ENCODE measurements at places on chromosomes 11 and 22.

DNA sequence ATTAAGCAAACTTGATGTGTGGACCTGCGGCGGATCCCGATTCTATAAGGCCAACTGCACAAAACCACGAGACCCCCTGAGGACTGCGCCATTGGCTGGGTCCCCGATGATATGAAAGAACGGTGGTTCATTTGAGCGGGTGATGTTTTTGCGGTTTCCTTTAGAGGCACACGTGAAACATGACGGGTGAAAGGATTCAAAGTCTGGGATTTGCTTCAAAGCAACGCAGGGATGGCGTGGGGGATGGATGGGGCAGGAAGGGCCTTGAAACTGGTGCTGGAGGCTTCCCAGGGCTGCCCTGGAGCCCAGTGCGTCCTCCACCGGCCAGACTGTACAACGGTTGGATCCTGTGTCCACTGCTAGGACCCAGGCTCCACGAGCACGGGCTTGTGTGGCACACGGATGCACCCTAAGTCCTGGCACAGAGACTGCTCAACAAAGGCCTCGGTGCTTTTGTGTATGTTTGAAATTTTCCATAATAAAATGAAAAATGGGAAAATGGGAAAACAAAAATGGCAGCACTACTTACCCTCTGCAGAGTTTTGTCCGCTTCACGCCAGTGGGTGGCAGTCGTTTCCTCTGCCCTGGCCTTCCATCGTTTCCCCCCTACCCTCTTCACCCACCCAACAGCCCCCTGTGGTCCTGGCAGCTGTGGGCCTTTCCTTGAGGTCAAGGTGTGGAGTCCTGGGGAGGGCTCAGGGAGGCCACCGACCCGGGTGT, 3.6 kb downstream of the ASCL2 start:
- DNase-seq, result no peak

DNA sequence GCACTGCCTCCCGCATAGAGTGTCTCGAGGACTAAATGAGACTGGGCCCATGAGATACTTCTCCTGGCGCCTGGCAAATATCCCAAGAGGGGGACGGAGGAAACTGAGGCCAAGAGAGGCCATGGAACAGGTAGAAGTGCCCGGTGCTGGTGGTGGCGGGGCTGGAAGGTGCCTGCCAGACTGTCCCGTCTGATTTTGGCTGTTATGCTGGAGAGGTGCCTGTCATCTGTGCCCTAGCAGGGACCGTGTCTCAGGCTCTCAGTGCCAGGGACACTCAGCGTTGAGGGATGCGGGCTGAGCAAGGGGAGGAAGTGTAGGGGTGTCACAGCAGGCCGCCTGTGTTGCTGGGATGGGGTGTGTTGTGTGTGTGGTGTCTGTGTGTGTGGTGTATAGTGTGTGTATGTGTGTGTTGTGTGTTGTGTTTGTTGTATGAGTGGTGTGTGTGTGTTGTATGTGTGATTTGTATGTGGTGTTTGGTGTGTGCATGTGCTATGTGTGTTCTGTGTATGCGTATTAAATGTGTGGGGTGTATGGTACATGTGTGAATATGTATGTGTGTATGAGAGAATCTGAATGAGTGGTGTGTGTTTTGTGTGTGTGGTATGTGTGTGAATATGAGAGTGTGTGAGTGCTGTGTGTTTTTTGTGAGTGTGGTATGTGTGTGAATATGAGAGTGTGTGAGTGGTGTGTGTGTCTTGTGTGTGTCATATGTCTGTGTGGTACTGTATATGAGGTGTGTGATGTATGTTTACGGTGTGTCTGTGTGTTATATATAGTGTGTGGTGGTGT, 21.3 kb upstream of the SHISAL1 start:
- no peak for DNase-seq

- no peak for DNase-seq
These were observed 70.8 kb downstream of the WNT11 start for GRCh38 chr11:76135491-76135890.

- DNase-seq, result no peak
These were observed 269.2 kb upstream of the SORL1-AS1 start for GRCh38 chr11:121721961-121722360.

GRCh38 chr11:35584321-35584720, 33.9 kb upstream of the FJX1 start:
- no peak for DNase-seq

GRCh38 chr11:126072801-126073594, 10.3 kb upstream of the CDON start:
- no peak for DNase-seq

- no peak for DNase-seq
These were observed 195.9 kb downstream of the SWAP70 start for GRCh38 chr11:9859554-9860305.

DNA sequence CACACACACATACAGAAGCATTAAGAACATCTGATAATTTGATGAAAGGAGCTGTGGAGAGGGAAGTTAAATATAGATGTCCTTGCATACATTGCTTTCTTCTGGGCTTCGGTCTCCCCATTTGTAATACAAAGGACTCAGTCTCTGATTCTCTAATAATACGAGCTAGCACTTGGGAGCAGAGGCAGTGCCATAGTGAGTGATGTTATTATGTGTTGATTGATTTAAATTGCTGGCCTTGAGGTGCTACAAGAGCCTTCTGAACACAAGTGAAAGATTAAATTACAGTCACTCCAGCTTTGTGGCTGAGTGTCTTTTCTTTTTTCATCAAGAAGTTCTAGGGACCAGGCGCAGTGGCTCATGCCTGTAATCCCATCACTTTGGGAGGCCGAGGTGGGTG, 61.5 kb upstream of the HMGXB4 start:
- DNase-seq, result no peak

DNA sequence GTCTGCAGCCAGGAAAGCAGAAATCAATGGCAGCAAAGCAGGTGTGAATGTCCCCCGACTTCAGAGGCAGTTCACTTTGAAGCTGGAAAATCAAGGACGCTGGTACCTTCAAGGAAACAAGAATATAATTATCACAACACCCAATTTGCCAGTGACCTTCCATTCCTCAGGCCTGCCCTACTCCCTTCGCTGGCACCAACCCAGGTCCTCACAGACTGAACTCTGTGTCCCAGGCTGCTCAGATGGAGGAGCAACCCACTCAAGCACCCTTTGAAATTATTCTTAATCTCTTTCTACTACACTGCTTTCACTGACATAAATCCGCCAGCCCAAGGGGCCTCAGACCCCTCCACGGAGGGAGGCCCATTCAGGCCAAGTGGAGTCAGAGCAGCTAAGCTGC, 64.7 kb upstream of the WT1 start:
- DNase-seq, result no peak

DNA sequence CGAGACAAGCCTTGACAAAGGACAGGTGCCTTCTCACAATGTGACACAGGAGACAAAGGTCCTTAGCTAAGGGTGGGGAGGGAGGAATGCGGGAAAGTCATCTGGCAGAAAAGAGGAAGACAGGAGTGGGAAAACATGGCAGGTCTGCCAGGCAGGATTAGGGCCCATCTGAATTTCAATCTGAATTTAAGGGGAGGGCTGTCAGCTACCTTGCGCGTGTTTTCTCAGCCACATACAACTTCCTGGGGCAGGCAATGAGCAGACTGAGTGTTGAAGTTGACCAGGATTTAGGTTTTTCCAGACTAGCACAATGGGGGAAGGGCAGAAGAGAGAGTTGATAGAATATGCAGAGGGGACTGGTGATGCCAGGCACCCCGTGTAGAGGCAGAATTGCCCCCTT, 66.7 kb upstream of the LARGE1 start:
- DNase-seq, result no peak

- DNase-seq, result no peak
These were observed 8.4 kb downstream of the CWC15 start for GRCh38 chr11:94964934-94965333.

- DNase-seq, result no peak
These were observed 31.9 kb downstream of the MAML2 start for GRCh38 chr11:96311120-96311568.

- no peak for DNase-seq
These were observed 802.5 kb downstream of the DLG2 start for GRCh38 chr11:84824624-84825023.

GRCh38 chr11:17013548-17014320, 480 bp downstream of the PLEKHA7 start:
- no peak for DNase-seq

- no peak for DNase-seq
These were observed 30.7 kb upstream of the CPT1A start for GRCh38 chr11:68872216-68873003.

DNA sequence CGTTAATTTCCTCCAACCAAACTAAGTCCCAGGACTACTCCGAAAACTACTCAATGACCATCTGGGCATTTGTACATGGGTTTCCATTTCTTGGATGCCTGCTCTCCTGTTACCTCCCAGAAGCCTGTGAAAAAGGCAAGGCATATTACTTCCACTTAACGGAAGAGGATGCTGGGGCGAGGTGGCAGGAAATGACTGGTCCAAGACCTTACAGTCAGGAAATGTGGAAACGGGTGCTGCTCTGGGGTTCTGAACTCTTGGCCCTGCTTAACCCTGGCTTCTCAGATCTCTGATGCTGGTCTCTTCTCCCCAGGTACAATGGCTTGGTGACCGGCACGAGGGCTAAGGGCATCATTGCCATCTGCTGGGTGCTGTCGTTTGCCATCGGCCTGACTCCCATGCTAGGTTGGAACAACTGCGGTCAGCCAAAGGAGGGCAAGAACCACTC, 12.9 kb downstream of the ADORA2A start:
- no peak for DNase-seq

DNA sequence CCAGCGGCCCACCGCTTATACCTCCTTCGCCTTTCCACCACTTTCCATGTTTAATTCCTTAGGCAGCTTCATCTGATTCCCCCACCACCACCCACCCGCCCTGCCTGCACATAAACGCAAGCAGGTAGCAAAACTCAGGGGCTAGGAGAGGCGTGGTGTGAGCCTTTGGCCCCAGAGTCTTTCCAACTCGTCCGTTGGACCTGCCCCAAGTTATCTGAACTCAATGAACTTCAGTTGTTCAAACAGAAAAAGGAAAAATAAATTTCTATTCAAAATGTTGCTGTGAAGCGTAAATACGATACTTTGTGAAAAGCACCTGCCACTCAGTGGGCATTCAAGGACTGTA, 814 bp upstream of the CDON start:
- DNase-seq, result no peak

- DNase-seq, result no peak
These were observed 770.6 kb downstream of the FAM181B start for GRCh38 chr11:81963018-81963417.

DNA sequence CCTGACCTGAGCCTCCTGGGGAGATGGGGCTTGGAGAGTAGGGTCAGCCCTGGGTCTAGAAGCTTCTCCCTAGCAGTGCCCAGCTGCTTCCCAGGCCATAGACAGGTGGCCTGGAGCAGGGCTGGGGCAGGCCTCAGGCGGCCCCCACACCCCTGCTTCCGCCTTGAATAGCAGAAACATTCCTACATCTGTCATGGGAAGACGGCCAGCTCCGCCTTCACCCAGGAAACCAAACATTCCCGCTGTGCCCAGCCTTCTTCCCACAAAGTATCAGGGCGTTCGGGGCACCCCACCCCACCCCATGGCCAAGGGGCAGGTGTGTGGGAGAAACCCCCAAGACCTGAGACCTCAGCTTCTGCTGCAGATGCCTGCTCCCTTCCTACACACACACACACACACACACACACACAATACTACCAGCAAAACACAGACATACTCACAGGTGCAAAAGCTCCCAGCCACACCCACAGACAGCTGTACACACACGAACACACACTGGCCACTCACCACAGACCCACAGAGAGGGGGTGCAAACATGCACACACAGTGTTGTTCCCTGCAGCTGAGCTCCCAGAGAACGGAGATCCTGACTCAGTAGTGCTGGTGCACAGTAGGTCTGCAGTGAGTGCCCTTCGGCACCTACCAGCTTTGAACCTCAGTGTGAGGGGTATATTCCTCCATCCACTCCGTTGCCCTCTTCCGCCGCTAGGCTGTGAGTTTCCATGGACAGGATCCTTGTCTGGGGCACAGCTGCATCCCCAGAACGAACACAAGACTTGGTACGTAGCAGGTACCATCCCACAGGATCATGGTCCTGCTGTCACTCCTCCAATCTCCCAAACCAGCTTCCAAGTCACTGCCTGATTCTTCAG, 37.4 kb downstream of the PDGFB start:
- DNase-seq, result no peak

- DNase-seq, result no peak
These were observed 54.8 kb downstream of the CLPB start for GRCh38 chr11:72379384-72380131.

GRCh38 chr11:65132238-65132987, 1.9 kb downstream of the SYVN1 start:
- no peak for DNase-seq

DNA sequence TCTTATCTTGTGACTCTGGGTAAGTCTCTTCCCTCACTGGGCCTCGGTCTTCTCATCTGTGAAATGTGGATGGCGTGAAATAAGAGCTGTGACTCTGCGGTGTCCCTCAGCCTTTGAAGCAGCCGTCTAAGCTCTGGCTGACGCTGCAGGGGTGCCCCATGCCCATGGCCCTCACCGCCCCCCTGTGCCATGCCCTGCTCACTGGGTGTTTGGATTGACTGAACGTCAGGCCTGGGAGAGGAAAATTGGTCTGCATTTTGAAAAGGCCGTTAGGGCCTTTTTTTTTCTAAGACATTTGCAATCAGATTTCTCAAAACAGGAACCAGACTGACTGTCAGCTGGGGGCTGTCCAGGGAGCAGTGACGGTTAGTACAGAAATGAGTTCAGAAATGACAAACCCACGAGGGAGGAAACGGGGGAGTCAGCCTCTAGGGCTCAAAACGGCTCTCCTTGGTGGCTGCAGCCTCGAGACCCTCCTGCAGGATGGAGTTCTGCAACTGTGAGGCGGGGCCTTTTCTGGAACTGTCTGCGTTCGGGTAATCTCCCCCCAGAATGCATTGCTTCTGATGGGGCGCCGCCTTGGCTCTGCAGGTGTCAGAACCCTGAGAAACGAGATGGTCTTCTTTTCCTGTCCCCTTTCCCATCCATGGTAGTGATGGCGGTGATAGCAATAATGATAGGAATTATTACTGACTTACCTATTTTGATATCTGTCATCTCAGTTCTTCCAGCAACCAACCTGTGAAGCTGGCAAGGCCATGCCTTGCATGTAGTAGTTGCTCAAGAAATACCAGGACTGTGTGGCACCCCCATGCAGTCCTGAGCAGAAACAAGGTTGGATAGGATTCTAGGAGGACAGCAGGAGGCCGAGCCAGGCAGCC, 2.0 kb downstream of the GRK2 start:
- no peak for DNase-seq

DNA sequence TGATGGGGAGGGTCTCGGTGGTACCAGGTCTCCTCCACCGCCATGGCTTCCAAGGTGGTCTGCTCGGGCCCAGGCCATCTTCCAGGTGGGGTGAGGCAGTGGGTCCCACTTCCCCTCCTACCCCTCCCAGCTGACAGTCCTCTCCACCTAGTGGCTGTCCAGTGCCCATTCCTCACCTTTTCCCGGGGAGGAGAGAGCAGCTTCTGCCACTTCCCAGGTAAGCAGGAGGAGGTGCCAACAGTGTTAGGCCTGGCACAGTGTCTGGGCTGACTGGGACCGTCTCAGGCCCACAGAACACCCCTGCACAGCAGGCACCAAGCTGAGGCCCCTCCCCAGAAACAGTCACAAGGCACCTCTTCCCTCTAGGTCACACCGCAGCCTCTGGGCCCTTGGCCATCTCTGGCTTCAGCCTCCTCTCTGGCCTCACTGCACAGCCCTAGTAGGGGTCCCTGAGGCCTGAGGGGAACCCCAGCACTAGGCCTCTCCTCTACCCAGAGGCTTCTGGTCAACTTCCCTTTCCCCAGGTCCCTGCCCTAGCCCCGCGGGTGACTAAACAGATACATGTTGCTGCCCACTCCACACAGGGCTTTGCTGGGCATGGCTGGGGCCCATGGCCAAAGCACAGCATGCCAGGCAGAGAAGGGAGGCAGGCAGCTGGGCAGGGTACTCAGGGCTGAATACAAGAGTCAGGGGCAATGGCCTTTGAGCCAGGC, 2.3 kb upstream of the ANKRD13D start:
- no peak for DNase-seq
